ENCODE measurements at places on chromosomes 3 and 15.

DNA sequence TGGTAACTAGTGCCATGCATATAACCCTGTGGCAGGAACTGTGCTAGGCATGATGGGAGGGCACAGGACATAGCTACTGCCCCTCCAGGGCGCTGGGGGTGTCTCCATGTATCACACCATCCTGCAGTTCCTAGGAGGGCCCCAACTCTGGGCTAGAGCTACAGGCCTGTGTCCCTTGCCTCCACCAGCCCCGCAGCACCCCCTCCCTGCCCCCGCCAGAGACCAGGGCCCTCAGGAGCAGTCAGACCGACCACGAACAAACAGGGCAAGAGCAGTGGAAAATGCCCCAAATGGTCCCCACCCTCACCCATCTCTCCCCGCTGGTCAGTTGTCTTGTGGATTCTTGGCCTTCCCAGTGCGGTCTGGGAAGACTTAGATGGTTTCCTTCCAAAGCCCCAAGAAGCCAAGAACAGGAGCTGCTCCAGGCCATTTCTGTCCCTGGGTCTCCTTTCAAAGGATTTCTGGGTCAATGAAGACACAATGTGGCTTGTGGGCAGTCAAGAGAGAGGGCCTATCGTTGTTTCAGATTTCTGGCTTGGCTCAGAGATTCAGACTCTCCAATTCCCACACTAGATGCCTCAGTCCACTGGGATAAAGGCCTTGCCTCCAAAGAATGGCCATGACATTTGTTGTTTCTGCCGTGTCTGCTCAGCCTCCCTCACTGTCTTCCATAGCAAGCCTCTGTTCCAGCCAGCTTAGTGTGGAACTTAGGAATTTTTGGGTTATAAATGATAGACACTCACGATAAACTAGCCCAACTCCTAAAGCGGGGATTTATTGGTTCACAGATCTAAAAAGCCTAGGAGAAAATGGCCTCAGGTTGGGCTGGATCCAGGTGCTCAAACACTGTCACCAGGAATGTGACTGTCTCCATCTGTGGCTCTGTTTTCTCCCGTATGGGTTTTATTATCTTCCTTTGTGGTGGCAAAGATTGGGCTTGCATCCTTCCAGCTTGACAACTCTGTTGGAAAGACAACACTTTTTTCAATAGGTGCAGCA is 80.6 kb downstream of the LSM3 start:
- DNase-seq: no peak

DNA sequence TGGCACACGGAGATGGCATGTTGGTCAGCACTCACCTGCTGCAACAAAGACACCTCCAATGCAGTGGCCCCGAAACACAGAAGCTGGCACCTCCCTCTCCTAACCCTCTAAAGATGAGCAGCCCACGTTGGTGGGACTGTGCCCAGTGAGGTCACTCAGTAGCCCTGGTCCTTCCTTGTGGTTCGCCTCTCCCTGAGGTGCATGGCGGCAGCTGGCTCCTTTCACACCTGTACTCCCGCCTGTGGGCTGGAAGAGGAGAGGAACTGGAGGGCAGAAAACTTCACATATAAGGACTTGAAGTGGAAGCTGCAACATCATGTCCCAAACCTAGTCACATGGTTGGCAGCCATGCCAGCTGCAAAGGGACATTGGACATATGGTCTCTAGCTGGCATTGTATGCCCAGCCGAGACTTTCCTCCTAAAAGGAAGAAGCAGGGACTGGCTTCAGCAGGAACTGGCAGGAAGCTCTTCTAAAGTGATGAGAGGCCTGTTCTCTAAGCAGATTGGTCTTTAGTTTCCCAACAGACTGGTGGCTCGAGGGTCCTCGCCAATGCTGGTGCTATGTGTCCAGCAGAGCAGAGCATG is 10.8 kb upstream of the C3orf22 start:
- DNase-seq: no peak

- DNase-seq: no peak
These were observed 119.1 kb downstream of the ADCY5 start for GRCh38 chr3:123329636-123330340.

GRCh38 chr15:22959321-22960101 is 20.7 kb downstream of the CYFIP1 start:
- no peak for DNase-seq

DNA sequence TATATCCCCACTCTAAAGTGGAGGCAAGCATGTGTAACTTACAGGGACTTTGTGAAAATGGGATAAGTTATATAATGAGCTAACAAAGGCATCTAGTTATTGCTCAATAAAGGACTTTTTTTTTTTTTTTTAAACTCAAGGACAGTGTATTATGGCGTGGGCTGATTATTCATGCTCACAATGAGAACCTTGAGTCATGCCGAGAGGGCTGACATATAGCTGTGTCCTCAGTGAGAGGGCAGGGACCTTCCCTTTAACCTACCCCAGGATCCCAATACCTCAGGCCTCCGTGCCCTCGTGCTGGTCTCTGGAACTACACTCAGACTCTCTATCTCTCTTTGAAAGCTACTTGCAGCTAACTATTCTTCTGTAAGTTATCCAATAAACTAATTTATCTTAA is 319.9 kb upstream of the ICE2 start:
- DNase-seq: no peak

DNA sequence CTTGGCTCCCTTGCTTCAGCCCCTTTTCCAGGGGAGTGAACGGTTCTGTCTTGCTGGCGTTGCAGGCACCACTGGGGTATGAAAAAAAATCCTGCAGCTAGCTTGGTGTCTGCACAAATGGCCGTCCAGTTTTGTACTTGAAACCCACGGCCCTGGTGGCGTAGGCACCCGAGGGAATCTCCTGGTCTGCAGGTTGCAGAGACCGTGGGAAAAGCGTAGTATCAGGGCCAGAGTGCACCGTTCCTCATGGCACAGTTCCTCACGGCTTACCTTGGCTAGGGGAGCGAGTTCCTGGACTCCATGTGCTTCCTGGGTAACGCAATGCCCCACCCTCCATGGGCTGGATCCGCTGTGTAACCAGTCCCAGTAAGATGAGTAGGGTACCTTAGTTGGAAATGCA is 214.9 kb downstream of the UBE2E2 start:
- no peak for DNase-seq

DNA sequence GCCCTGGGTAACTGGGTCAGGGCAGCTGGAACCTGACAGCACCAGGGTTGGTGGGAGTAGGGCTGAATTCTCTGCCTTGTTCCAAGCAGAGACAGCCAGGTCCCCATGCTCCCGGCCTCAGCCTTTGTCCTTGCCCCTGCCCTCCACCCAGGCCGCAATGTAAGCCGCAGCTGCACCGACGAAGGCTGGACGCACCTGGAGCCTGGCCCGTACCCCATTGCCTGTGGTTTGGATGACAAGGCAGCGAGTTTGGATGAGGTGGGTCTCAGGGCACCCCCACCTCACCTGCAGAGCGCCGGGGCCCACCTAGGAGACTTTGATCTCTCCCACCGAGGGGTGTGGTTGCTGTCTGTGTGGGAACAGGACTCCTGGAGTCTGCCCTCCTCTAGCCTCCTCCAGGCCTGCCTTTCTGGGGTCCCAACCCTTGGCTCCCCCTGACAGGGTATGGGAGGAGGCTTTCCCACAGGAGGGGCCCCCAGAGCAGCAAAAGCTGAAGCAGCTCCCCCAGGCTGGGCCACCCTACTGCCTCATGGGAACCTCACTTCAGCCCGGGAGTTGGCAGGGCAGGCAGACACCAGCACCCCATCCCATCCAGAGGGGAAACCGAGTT is 23.4 kb downstream of the VIPR1 start:
- no peak for DNase-seq

- DNase-seq: no peak
These were observed 7.2 kb downstream of the TMOD2 start for GRCh38 chr15:51758645-51759044.

GRCh38 chr3:42116466-42116865 is 25.3 kb downstream of the TRAK1 start:
- no peak for DNase-seq

DNA sequence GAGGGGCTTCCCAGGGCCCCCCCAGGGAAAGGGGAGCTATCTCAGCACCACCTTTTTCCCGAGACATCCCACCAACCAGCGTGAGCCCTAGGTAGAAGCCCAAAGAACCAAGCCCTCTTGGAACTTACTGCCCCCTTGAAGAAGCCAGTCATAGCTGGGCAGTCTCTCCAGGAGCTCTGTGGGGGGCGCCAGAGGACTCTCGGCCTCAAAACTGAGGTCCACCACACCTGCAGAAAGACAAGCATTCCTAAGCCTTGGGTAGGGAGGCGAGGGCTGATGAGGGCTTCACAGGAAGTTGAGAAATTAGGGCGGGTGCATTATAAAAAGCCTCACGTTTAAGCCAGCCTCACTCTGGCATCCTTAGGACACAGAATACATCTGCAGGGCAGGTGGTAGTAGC is 9.0 kb downstream of the SSUH2 start:
- no peak for DNase-seq

DNA sequence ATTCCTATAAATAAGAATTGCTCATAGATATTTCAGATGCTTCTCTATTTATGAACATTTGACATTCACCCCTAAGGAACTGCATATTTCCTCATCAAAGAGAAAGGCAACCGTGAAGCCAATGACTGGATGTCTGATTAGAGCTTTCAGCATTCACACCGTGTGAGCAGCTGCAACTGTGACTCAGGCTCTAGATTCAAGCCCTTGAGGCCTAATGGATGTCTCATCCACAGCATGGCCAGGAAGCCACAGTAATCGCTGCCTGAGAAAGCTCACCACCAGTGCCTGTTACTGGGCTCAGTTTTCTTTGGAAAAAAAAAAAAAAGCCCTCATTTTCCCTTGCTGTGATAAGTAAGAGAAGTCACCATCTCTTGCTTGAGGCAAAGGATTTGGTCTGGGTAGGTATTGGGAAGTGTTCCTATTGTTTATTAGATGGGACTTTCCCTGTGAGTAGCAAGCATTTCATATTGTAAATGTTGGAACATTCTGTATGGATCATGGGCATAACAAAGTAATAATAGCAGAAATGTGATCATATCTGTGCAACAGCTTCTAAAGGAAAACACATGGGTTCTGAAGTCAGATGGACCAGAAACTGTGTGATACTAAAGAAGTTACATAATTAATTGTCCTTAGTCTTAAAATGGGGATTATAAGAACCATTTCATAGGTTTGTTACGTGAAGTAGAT is 783.7 kb downstream of the AGBL1 start:
- no peak for DNase-seq

DNA sequence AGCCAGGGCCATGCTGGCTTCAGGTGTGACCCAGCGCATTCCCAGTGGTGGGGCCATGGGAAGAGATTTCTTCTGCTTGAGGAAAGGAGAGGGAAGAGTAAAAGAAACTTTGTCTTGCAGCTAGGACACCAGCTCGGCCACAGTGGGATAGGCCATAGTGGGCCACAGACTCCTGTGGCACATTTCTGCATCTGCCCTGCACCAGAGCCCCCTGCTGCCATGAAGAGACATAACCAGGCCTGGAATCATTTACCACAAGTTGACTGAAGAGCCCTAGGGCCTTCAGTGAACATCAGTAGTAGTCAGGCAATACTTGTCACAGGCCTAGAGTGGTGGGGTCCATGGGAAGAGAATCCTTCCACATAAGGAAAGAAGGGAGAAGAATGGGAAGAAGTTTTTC is 411.4 kb upstream of the ARL6 start:
- no peak for DNase-seq

DNA sequence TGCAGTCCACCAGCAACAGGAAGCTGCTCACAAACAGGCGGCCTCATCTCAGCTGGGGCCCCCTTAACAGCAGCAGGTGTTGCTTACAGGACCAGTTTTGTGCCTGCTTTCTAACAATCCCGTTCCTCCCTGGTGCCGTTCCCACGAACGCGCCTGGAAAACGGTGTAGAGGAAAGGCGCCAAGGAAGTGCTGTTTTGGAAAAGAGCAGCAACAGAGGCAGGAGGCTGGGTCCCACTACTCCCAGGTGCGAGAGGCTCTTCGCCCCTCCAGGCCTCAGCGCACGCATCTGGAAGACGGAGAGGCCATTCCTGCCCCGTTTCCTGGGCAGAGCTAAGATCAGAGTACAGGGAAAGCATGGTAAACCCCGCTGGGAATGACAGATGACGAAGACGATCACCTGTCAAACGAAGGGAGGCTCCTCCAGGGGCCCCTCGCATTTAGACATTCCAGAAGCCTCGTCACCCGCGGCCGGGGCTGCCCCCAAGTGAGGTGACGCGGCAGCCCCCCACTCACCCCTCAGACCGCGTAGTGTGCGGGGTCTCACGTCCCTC is 603 bp downstream of the SCAPER start:
- DNase-seq: peak; percentile 24

- no peak for DNase-seq
These were observed 1.5 kb downstream of the GLB1 start for GRCh38 chr3:33095436-33095835.

DNA sequence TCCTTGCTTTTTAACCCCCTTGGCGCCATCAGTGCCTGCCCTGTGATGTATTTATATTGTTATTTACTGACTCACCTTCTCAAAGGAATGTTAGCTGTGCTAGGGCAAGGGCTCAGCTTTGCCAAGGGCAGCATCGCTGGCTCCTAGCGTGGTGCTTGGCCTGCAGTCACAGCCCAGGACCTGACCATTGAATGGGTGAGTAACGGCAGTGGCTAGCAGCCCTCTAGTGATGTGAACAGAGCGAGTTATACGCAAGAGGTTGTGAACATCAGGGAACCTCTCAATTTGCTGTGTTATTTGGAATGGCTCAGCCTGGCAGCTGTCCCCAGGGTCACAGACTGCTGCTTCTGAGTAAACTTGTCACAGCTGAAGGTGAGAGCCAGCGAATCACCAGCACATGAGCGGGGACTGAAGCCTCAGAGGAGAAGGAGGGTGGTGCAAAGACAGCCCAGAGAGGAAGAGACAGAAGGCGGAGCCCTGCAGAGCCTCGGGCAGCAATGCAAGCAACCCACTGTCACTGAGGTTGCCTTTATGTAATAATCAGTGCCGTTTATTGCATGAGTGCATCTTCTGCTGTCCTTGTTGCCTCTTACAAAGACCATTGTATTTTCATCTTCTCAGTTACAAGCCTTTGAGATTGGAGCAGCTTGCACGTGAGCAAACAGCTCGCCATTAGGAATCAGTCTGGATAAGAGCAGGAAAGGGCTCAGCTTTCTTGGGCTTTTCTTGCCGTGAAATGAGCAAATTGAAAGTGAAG is 158.3 kb downstream of the SLCO3A1 start:
- no peak for DNase-seq

DNA sequence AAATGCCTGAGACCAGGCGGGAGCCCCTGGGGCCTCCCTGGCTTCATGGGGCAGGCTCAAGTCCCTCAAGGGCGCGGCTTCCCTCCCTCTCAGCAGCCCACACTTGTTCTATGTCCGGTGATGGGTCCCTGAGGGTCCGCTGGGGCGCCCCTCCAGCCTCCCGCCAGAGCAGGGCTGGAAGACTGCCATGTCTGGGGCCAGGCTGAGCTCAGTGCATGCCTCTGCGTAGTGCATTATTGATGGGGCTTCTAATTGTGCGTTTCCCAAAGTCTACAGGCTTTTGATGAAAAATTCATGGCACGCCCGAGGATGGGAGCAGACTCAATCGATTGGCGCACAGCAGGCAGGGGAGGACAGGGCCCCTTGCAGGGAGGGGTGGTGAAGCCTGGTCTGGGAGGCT is 51.3 kb downstream of the CYP11A1 start:
- DNase-seq: no peak

GRCh38 chr15:68589053-68589452 is 10.3 kb downstream of the CORO2B start:
- no peak for DNase-seq

GRCh38 chr3:23728601-23729117 is 77.1 kb upstream of the UBE2E1 start:
- no peak for DNase-seq

GRCh38 chr3:125434582-125435011 is 59.5 kb upstream of the ZNF148 start:
- DNase-seq: no peak

GRCh38 chr3:132818251-132818650 is 96.0 kb upstream of the NPHP3 start:
- no peak for DNase-seq
